ENCODE measurements at places on chromosomes 6 and 20. TPM values are rescaled to one million over a fixed set of nuclear protein-coding genes. Genes with fewer than 3 reads are reported as not detected.
A peak's percentile ranks its signal among the peaks of the same experiment; 100 is the strongest.

- no peak for DNase-seq
These were observed 8.2 kb downstream of the STX7 start for GRCh38 chr6:132504757-132505156.

The RAET1L gene
- not detected for total RNA-seq

- DNase-seq = no peak
These were observed 31.9 kb upstream of the FAM83D start for GRCh38 chr20:38894091-38894847.

GRCh38 chr20:41316602-41317545, 657 bp downstream of the ZHX3 start:
- DNase-seq = peak; percentile 68

DNA sequence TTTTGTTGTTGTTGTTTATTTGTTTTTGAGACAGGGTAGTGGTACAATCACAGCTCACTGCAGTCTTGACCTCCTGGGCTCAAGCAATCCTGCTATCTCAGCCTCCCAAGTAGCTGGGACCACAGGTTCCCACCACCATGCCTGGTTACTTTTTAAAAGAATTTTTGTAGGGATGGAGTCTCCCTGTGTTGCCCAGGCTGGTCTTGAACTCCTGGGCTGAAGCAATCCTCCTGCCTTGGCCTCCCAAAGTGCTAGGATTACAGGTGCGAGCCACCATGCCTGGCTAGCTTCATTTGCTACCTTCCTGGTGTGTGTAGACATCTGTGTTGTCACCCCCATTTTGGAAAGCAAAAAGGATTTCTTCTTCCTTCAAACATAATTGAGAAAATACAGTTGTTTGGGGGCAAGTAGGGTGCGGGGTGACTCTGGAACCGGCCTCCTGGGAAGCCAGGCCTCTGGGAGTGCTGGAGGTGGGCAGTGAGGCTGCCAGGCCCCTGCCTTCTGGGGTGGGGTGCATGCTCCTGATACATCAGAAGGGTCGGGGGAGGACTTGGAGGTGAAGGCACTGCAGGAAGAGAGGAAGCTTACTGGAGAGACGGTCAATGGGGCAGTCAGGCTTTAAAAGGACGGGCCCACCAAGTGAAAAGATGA, 28.4 kb downstream of the SYNJ2 start:
- DNase-seq = no peak

The KCNQ5 gene
- 0.74 TPM for total RNA-seq

DNA sequence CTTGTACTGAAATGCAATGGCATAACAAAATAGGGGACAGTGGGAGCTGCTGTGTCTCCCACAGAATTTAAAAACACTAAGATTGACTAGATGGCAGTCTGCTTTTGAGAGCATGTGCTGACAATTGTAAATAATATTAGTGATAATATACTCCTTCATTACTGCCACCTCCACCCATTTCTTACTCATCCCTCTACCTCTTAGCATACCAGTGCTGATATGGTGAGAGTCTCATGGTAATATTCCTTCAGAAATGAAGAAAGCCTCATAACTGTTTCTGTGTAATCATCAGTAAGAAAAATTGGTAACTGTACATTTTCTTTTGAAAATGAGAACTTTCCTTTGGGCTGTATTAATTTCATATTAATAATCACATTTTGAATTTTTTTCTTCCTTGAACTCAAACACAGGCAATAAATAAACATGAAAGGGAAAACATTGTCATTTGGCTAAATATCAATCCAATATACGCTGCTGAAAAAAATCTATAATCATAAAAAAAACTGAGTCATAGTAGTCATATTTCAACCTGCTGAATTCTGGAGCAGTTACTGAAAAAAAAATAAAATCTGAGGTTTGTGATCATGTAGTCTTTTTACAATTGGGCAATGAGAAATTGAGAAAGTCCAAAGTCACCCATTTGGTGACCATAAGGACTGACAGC, 34.6 kb downstream of the FAM83B start:
- no peak for DNase-seq

The SIRPB1 gene
- total RNA-seq = 45.6 TPM

DNA sequence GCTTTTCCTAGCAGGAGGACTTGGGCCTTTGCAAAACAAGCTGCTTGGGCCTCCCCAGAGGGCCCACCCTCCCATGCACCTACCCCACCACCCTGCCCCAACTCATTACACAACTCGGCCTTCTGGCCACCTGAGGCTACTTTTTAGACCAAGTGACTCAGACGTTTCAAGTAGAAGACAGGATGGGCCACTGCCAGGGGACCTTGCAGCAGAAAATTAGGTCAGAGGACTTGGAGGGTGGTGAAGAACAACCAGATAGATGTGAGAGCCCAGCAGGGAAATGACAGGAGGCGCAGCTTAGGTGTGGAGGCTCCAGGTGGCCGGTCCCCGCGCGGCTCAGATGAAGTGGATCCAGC, 1.4 kb downstream of the PPP1R3D start:
- DNase-seq = no peak

DNA sequence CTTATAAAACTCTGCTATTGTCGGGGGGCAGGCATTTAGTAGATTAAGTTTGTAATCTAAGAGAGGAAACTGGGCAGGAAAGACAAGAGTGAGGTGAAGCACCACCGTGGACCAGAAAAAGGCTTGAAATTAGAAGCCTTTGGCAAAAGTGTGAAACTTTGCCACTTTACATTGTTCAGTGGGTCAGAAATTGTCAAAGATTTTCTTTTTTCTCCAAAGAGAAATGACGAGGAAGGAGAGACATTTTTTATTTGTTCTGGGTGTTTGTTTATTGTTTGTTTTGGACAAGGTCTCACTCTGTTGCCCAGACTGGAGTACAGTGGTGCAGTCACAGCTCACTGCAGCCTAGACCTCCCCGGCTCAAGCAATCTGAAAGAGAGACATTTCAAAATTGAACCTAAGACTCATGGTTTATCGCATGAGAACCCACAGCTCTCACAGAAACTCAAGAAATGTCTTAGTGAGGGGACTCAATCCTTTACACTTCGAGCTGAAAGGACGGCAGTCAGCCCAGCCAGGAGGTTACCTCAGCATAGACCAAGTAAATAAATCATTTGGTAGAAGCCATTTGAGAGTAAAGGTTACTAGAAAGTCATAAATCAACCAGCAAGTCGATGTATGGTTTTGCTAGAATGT, 262.8 kb upstream of the TAB2 start:
- DNase-seq = no peak

DNA sequence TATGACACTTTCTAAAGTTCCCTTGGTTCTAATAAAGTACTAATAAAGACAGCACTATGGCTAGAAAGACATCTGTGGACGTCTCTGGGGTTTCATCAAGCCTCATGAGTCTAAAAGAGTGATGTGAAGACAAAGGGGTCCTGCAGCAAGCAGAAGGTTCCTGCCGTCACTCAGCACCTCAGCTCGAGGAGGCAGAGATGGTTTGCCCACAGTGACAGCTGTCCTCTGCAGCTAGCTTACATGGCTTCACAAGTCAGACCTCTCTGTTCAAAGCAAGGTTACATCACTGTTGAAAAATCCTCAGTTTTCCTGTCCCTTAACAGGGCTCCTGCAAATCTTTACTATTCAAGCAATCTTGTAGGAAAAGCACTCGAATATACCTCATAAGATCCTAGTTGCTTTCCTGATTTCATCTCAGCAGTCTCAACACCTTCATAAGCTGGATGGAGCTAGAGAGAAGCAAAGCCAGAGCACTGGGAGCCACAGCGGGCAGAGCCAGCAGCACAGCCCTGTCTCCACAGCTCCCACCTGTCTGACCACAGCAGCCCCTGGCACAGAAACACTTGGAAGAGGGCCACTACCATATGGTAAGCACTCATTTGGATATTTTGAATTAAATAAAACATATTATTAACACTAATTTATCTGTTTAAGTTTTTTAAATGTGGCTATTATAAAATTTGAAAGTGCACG, 202.3 kb downstream of the GMDS start:
- DNase-seq = no peak

The GABRR1 gene
- not detected for total RNA-seq

DNA sequence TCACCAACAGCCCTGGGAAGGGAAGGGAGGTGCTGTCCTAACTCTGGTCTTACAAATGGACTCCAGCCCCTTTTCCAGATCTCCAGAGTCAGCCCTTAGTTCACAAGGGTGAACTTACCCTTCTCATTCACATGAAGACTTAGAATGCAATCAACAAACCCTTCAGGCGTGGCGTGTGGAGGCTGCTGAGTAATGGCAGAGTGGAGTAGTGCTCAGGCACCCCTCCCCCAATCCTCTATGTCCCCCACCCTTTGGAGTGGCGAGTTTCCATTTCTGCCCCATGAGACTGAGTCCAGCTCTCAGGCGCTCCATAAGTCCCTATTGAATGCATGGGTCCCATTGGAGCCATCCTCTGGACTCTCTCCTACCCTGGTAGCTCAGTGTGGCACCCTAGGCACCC, 3.3 kb downstream of the SNAI1 start:
- DNase-seq = no peak

- no peak for DNase-seq
These were observed 202.0 kb downstream of the CDH4 start for GRCh38 chr20:61454053-61454452.

- DNase-seq = no peak
These were observed 11.4 kb downstream of the ZNF831 start for GRCh38 chr20:59175002-59175401.

GRCh38 chr6:44571510-44571909, 184.0 kb downstream of the CDC5L start:
- no peak for DNase-seq

- DNase-seq = no peak
These were observed 73.6 kb upstream of the RIPOR2 start for GRCh38 chr6:25009393-25009710.

The COL11A2 gene
- total RNA-seq = 0.77 TPM

DNA sequence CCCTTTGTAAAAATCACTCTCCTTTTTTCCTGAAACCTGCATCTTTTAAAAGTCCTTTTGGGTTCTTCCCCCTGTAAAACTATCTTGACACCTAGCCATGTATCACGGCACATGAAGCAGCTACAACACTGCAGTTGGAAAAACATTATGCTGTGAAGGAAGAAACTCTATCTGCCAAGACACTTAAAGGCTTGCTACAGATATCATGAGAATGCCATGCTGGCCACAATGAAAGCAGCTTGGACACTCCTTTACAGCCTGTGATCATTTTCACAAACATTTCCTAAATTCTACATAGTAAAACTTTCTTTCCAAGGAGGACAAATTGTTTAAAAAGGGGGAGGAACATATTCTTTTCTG, 31.8 kb downstream of the CNKSR3 start:
- DNase-seq = no peak

Data from lung (tissue), 17 donors.